Memory B cell (primary cell): ENCODE measurements at places on chromosomes 13 and 19.

DNA sequence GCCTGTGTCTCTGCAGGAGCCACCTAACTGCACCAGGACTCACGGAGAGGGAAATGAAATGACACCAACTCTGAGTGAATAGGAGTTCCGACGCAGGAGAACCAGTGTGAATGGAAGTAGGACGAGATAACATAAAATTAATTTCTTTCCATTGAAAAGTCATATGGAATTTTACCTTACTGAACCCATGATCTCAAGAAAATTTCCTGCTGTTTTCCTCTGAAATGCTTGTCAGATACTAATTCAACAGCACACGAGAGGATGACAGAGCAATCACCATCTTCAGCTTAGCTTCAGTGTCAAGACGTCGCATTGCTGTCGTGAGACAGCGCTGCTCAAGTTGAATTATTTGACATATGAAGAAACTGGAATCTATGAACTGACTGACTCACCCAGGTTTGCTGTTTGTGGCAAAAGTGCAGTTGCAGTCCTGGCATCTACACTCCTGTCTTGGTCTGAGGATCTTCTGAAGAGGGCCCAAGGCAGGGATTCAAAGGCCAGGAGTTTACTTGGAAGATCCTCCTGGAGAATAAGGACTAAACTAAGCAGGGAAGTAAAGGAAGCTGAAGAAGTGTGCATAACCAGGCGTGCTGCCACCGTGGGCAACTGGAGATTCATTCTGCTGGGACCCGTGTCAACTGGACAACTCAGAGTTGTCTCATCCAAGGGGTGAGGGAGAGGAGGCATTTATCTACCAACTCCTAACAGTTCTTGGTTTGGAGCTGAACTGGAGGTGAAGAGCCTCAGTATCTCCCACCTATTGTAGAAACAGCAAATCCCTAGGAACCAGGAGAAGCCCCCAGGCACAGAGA, 214.4 kb upstream of the IRS2 start:
- DNase-seq = no peak

DNA sequence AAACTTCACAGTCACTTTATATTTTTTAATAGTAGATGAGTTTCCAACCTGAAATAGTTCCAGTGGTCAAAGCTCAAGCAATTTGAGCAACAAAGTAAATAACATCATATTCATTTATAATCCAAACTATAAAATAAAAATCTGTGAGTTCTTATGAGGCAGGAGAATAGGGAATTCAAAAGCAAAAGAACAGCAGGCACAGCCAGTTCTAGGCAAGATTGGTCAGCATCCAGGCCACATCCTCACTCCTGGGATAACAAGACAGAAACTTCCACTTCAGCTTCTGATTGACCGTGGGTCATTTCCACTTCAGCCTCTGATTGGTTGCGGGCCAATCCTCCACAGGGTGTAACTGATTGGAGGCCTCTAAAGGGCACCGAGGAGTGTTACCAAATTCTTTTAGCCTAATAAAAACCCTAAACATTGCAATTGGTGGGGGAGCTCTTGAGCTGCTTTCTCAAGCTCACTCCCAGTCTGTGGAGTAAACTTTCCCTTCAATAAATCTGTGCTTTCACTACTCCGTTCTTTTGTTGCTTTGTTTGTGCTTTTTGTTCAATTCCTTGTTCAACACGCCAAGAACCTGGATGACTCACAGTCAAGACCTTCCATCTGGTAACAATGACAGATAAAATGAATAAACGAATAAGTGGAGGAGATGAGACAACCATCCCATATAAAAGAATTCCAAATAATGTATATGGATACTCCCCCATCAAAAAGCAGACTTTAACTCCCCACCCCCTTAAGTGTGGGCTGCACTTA, 42.6 kb upstream of the AMER2 start:
- no peak for DNase-seq

DNA sequence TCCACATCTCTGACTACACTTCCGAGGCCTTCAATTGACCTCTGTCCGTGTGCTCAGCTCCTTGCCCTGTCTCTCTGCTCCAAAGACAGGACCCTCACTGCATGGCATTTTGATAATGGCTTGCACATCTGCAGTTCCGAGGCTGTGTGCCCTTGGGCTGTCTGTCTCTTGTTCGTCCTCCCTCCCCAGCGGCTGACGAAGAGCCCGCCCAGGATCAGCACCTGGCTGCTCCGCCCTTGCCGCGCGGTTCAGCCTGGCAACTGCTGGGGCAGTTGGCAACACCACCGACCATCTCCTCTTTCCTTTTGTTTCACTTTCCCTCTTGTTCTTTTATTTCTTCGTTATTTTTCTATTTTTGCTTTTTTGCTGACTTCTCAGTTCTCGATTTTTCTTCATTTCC, 270.4 kb downstream of the TEX29 start:
- no peak for DNase-seq

DNA sequence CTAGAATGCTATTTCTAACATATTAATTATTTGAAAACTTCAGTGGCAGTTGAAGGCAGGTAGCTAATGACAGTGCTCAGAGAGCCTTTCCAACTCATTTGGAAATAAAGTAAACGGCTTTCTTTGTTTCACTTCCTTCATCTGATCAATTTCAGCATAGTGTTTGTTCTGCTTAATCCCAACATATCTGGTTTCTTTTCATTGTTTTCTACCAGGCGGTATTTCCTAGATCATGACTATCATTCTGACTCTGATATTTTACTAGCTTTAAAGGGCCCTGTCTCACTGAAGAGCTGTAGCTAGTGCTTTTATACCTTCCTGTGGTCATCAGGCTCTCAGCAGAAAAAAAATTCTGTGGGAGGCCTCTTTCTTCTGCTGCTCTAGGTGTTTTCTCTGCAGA, 178.6 kb downstream of the RBM26 start:
- no peak for DNase-seq

GRCh38 chr19:6767081-6767356, 216 bp downstream of the SH2D3A start:
- DNase-seq = no peak

- no peak for DNase-seq
Observed at GRCh38 chr19:46176116-46176860, 28.2 kb downstream of the IGFL2 start.

GRCh38 chr13:35526577-35526976, 50.1 kb upstream of the MAB21L1 start:
- DNase-seq = no peak

GRCh38 chr13:71880753-71881541, 13.9 kb upstream of the DACH1 start:
- no peak for DNase-seq

GRCh38 chr13:92460479-92460878, 766.1 kb upstream of the GPC6 start:
- DNase-seq = no peak

DNA sequence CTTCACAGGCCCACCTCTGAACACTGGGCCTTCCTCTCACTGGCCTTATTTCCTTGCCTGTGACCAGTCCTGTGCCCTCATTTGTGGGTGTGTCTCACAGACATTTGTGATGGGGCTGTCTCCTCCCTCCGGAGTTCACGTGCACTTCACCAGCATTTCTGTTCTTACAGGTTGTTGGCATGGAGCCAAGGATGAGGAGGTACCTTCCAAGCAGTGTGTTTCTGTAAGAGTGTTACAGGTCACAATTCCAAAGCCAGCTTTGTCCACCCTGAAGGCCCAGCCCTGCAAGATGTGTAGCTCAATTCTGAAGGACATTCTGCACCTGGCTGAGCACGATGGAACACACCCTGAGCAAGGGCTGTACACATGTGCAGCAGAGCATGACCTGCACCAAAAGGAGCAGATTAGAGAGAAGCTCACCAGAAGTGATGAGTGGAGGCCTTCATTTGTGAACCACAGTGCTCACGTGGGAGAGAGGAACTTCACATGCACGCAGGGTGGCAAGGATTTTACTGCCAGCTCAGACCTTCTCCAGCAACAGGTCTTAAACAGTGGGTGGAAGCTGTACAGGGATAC, 8.1 kb downstream of the ZNF749 start:
- no peak for DNase-seq

GRCh38 chr19:12782174-12782423, 6.7 kb upstream of the HOOK2 start:
- no peak for DNase-seq

DNA sequence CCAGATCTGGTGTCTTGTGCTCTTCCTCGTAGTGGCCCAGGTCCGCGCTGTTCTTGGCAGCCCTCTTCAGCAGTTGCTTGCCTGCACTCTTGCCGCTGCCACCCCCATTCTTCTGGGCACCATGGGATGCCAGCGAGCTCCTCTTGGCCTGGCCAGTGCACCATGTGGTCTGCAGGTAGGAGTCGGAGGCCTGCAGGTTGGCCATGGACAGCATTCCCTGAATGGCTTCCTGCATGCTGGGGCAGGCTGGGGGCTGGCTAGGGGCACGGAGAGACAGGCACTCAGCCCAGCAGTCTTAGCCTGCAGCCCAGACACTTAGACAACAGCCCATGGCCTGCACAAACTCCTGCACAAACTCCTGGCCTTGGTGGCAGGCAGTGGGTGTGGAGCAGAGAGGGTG, 234.9 kb downstream of the TUBA3C start:
- no peak for DNase-seq

DNA sequence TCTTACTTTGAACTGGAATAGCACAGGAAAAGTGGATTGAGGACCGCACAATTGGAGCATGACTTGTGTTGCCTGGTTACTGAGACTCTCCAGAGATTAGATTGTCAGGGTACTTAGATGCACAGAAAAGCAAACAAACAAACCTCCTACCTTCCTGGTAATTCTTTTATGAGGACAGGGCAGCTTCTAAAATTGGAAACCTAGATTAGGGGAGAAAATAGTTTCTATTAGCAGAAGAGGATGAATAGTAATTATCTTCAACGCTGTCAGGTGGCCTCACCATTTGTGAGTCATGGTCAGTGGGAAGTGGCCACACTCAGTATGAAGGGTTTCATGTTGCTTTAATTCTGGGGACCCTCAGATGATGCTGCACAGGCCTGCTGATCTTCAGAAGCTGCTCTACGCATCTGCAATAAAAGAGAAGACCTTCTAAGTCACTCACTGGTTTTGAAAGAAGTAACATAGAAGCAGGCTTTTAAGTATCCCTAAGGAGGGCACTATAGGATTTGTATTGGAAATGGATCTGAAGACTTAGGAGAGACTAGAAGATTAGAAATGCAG, 106.8 kb downstream of the LACC1 start:
- DNase-seq = no peak

DNA sequence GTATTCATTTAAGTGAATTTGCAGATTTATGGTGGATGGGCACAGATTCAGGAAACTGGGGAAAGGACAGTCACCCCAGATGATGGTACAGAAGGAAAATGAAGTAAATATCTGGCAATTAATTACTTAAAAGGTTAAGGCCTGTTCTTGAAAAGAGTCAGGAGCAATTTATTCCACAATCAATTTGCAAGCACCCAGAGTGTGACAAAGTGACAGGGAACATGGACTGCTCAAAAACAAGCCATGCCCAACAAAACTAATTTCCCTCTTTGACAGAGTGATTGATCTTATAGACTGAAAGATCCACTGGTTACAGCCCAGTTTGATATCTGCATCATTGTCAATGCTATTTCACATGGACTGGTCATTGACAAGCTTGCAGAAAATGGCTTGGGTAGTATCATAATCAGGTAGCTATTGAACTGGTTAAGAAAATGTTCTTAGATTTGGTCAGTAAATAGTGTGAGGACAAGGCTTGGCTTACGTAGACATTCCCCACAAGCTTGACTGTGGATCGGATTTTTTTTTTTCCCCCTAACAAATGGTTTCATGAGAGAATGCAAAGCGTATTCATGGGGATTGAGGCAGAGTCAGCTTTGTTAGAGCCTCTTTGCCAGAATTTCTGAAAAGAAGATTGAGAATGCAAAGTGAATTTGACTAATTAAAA, 584.6 kb downstream of the GPC6 start:
- DNase-seq = no peak

DNA sequence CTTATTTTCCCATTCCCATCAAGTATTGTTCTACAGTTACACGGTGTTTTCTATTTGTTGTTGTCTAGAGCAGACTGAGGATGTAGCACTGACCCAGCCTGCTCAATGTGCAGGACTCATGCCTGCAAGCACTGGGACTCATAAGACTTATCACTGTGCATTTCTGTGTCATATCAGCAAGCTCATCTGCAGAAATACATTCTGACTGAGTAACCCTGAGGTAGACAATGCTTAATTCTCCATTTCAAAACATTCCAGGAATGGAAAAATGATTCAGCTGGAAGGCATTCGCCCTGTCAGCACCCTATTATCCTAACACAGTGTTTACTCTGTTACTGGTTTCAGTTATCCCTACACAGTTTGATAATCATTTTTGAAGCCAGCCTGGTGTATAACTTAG, 2506.4 kb downstream of the PCDH9 start:
- DNase-seq = no peak

DNA sequence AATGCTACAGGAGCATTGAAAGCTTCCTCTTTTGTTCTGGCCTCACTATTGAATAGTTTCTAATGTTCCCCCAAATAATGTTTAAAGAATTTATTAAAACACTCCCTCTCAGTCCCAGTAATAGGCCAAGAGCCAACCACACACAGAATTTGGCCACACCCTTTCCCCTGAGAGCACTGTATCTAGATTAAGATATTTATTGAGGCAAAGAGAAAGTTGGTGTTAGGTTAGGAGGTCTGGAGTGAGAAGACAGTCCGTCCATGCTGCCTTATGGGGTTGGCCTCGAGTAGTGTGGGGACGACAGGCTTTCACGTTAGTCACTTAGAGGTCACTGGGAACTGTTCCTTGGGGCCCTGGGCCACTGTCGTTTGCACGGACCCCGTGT, 122.9 kb upstream of the RNF113B start:
- DNase-seq = no peak

DNA sequence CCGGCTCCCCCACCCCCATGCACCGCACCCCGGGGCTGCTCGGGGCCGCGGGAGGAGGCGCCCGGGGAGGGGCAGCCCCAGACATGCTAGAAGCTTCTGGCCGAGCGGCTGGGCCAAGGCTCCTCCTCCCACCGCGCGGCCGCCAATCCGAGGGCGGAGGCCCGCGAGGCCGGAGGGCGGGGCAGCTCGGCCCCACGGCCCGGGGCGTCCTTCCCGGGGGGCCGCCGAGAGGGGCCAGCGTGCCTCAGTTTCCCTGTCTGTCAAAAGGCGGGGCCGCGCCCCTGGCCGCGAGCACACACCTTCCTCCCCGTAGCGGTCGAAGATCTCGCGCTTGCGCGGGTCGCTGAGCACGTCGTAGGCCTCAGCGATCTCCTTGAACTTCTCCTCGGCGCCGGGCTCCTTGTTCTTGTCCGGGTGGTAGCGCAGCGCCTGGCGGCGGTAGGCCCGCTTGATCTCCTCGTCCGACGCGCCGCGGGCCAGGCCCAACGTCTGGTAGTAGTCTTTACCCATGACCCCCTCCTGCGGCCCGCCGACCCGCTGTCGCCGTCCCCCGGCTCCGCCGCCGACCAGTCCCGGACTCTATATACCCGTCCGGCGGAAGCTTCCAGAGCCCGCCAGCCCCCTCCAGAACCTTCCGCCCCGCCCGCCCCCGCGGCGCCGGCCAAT, at the start of gene DNAJB1:
TSS of gene DNAJB1 (minus strand) at position 558 of the 666 bp plus-strand sequence. CDS start at position 510, 48 bp downstream.
- peak; percentile 62 for DNase-seq

GRCh38 chr19:55688422-55689218, 13.6 kb downstream of the EPN1 start:
- DNase-seq = no peak
